CD4-positive, alpha-beta T cell treated with Interleukin-2 at 100 ng/mL for 4 hours (primary cell): ENCODE measurements at places on chromosomes 11 and 22.

DNA sequence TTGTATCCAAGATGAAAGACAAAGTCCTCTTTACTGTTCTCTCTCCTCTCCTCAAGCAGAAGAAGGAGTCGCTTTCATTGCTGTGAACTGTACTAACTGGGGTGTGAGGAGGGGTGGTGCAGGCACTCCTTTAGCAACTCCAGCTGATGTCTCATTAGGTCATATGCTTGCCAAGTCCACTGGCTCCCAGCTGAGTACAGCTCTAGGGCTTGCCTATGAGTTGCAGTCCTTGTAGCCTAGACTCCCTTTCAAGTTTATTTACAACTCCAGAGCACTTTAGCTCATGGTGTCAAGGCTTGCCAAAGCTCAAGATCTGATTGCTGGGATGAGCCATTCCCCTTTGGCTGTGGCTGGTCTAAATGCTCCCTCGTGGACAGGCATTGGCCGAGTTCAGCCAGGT, 55.1 kb upstream of the PDGFD start:
- no peak for DNase-seq

DNA sequence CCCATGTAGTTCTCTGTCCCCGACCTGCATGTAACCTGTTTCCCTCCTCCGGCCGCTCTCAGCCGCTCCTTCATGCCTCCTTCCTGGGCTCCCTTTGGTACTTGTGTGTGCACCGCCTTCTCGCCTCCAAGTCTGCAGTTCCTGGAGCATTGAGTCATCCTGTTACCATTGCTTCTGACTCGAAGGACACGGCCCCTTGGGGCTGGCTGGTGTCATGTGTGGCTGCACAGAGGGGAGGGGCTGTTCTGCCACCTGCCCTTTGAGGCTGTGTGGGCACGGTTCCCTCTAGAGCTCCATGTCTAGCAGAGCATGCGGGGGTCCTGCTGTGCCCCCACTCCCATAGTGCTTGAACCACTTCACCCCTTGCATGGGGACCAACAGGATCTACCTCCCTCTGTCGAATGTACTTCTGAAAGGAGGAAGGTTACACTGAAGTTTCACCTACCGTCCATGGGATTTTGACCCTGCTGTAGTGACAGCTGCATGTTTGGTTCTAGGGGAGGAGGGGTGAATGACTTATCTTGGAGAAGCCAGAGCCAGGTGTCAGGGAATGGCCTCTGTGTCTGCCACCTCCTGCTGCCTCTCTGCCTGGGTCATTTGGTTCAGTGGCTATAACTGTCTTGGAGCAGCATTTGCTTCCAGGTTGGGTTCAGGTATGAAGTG, 39.6 kb downstream of the BCR start:
- DNase-seq: peak; percentile 69

- DNase-seq: no peak
Observed at GRCh38 chr11:96191752-96192151, 151.2 kb downstream of the MAML2 start.

GRCh38 chr11:67613313-67613959, 6.7 kb downstream of the NDUFV1 start:
- DNase-seq: no peak

GRCh38 chr11:109093354-109093753, 328.6 kb upstream of the C11orf87 start:
- DNase-seq: no peak

DNA sequence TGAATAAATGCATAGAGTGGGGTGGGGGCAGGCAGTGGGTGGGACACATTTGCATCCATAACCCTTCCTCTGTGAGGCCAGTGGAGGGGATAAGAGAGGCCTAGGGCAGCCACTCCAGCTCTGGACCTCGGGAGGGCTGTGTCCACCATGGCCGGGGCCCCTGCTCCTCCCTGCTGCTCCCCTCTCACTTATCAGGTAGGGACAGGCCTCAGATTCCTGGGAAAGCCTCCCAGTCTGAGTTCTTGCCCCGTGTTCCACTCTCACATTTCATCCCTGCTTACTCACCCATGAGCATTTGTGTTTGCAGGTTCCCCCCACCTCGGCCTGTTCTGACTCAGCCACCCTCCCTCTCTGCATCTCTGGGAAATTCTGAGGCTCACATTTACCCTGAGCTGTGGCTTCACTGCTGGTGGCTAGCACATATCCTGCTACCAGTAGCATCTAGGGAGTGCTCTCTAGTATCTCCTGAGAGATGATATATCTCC, 128.7 kb upstream of the TOP3B start:
- DNase-seq: peak; percentile 3

- peak; percentile 28 for DNase-seq
Observed at GRCh38 chr22:22168190-22168940, 76.2 kb upstream of the VPREB1 start.

GRCh38 chr11:7533199-7534041, 19.6 kb downstream of the PPFIBP2 start:
- DNase-seq: no peak

- no peak for DNase-seq
Observed at GRCh38 chr11:65764434-65764833, 16.3 kb downstream of the AP5B1 start.

GRCh38 chr11:133134314-133135173, 397.8 kb downstream of the OPCML start:
- peak; percentile 29 for DNase-seq

- DNase-seq: no peak
Observed at GRCh38 chr22:30251711-30252110, 5.2 kb upstream of the LIF start.

- DNase-seq: no peak
Observed at GRCh38 chr11:118870396-118871343, 13.0 kb upstream of the CXCR5 start.

GRCh38 chr11:118608360-118609227, 1.2 kb downstream of the PHLDB1 start:
- DNase-seq: peak; percentile 89

DNA sequence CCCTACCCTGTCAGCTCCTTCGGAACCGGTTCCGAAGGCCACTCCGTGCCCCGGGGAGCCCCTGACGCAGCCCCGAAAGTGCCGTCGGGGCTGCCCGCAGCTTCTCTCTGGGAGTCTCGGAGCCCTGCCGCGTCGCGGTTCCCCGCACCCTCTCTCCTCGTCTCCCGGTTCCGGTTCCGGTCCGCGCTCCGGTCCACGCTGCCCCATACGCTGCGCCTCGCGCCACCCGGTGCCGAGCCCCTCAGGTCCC, 618 bp downstream of the MTA2 start:
- DNase-seq: peak; percentile 37

DNA sequence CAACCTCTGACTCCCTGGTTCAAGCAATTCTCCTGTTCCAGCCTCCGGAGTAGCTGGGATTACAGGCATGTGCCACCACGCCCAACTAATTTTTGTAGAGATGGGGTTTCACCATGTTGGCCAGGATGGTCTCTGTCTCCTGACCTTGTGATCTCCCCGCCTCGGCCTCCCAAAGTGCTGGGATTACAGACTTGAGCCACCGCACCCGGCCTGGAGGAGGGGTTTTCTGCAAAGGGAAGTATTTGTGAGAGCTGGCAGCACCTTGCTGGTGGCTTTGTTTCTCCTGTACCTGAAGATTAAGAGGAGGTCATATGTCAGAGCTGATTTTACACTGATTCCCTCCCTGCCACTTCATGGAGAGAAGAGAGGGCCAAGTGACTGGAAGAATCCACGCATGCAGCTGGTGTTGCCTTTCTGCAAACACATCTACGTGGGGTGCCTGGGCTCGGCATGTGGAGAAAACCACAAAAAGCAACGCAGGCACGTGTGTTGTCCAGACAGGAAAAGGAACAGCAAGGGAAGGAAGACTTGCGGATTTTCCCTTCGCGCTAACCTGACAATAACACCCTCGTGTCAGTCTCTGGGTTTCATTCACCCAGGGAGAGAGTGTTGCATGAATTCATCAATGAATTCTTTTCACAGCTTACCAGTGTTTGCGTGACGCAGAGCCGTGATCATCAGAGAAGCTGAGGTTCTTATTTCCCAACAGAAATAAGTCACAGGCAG, 61.9 kb downstream of the TSPAN18 start:
- no peak for DNase-seq

GRCh38 chr22:45763236-45763624, 91.6 kb downstream of the ATXN10 start:
- DNase-seq: no peak

GRCh38 chr11:133154076-133154475, 378.2 kb downstream of the OPCML start:
- no peak for DNase-seq

- no peak for DNase-seq
Observed at GRCh38 chr22:36658900-36659299, 44.7 kb downstream of the CACNG2 start.

DNA sequence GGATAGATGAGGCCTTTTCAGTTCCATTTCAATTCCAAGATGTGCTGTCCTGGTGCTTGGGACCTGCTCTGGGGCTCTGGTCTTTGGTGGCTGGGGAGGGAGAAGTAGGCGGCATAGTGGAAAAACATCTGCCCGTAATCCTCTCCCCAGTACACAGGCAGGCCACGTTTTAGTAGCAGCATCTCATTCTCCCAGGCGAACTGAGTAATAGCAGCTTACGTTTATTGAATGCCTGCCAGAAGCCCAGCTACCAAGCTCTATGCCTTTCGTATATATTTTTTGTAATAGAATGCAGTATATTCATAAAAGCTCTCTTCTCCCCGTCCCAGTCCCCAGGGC, 11.4 kb downstream of the ACO2 start:
- DNase-seq: no peak

- DNase-seq: no peak
Observed at GRCh38 chr11:19931771-19932369, 219.2 kb downstream of the NAV2 start.

DNA sequence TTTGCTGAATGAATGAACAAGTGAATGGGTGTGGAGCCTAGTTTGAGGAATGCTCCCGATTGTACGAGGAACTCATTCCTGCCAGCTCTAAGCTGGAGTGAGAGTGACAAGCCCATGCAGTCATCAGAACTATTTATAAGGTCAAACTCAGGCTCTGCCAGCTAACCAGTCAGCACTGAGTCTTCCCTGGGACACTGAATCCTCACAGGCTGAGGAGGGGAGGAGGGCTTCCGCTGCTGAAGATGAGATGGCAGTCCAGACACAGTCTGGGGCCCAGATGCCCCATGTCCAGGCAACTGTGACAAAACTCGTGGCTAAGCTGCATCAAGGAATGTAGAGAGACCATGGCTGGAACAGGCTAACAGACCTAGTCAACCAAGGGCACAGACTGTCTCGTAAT, 4.0 kb downstream of the LRP4 start:
- DNase-seq: no peak

DNA sequence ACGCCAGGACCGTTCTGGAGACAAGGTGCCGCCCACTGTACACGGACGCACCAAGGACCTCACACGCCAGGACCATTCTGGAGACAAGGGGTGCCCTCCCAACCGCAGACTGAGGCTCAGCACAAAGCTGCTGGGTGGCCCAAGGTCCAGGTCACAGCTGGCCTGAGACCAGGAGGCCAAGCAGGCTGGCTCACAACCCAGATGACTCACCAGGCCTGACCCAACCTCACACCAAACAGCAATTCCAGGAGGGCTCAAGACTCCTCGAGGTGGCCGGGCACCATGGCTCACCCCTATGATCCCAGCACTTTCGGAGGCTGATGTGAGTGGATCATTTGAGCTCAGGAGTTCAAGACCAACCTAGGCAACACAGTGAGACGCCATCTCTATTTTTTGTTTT, 14.8 kb downstream of the BRD1 start:
- DNase-seq: no peak

DNA sequence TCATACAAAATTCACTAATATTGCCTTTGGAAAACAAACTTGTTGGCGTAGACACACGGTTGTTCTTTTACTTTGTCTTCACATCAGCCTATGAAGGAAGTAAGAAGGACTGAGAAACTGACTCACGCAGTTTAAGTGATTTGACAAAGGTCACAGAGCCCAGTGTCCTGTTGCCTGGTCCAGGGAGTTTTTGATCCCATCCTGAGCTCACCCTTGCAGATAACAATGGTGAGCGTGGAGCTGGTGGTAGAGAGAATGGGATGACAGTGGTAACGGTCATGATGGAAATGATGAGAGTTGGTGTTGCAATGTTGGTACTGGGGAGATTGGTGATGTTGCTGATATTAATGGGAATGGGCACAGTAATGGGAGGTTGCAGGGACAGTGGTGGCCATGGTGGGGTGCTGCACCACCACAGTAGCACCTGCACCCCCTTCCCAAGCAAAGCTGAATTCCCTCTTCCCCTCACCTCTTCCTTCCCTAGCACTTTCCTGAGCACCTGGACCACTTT, 22.0 kb downstream of the CREB3L1 start:
- DNase-seq: no peak

DNA sequence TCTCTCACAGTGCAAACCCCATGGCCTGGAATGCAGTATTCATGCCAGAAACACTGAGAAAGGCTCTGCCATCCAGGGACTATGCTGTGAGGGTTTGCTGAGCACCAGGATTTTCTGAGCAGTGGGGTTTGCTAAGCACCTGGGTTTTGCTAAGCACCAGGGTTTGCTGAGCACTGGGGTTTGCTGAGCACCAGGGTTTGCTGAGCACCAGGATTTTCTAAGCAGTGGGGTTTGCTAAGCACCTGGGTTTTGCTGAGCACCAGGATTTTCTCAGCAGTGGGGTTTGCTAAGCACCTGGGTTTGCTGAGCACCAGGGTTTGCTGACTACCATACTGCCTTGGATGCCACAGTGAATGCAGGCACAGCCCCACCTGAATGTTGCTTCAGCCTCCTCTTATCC, 48.3 kb upstream of the SMIM38 start:
- no peak for DNase-seq

- DNase-seq: no peak
Observed at GRCh38 chr11:123549926-123550917, 104.2 kb downstream of the SCN3B start.

GRCh38 chr11:73749118-73749517, 11.8 kb downstream of the RAB6A start:
- no peak for DNase-seq

GRCh38 chr22:22079404-22080148, 97.0 kb upstream of the TOP3B start:
- no peak for DNase-seq

DNA sequence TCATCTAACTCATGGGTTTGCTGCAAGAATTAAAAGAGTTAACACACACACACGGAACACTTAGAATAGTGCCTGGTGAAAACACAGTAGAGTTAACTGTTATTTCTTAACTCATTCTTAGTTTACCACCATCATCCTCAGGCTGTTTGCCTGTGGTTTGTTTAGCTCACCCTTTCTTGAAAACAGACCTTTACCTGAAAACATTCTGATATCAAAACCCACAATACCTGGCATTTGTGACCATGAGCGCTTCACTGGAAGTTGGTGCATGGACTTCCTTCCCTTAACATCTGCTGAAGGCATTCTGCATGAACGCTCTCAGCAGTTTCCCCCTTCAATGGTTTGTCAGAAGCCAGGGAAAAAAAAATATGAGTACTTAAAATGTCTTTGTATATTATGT, 256.0 kb downstream of the ETS1 start:
- peak; percentile 76 for DNase-seq

- no peak for DNase-seq
Observed at GRCh38 chr22:29580200-29580810, 608 bp downstream of the NIPSNAP1 start.

DNA sequence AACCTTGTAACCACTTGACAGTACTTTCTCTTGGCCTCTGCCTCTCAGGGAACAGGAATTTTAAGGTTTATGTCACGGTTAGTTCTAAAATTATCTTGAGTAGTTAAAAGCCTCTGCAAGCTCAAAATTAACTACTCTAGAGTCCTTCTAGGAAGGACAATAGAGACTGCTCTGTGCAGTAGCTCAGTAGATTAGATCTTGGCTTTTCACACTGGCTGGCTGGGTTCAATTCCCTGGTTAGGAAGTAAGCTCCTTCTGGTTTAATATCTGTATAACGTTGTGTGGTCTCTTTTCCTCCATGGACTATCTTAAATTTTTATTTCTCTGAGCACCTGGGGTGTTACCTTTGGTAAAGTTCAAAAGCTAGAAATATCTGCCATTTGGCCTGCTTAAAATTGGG, 109.2 kb downstream of the AASDHPPT start:
- no peak for DNase-seq

GRCh38 chr11:57425565-57426438, 1.1 kb downstream of the SLC43A3 start:
- DNase-seq: no peak
